Vagina (tissue), 2 donors: ENCODE measurements at places on chromosomes 5 and 9.
A peak's percentile ranks its signal among the peaks of the same experiment; 100 is the strongest.

DNA sequence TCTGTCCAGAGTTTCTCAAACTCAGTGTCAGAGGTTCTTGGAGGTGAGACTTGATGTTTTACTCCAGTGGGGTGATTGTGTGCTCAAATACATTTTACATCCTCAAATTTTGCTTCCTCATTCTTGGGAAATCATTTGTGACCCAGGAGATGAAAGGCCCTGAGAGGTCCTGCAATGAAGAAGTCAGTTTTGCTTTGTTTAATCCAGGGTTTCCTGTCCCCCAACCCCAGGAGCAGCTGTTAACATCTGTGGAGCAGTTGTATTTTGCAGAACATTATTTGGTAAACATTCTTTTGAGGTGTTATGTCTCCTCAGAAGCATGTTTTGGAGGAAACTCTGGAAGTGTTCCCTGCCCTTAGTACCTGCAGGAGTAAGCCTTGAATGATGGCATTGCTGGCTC is 59.8 kb downstream of the DAB2IP start:
- DNase-seq, result no peak

DNA sequence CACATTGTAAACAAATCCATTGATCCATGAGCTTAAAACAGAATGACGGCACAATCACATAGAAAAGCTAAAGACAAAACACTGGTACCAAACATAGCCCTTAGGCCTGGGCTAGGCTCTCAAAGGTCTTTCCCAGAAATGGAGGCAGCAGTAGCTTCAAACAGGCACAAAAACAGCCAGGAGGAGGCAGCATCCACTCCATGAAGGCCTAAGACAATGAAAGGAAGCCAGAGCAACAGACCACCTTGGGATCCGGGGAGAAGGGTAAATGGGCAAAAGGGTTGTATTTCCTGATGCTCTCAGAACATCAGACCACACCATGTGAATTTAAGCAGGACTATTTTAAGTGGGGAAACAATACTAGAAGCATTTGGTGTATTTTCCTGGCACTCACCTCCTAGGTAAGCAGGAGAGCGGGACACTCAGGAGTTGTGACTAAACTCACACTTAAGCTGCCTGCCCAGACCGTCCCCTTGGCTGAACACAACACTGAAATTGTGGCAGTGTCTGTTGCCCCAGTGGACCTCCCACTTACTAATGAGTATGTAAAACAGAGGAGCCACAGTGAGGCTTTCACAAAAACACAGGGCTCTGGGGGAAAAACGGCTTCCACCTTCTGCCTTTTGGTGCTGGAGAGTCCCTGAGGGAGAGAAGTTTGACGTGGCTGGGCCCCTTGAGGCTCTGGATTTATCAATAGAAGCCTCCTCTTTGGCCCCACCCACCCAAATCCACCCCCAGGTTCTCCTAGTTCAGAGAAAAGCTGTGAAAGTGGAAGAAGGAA is 11.9 kb downstream of the GNPDA1 start:
- no peak for DNase-seq

- DNase-seq, result no peak
Observed at GRCh38 chr9:36164989-36165388, 4.2 kb upstream of the CCIN start.

DNA sequence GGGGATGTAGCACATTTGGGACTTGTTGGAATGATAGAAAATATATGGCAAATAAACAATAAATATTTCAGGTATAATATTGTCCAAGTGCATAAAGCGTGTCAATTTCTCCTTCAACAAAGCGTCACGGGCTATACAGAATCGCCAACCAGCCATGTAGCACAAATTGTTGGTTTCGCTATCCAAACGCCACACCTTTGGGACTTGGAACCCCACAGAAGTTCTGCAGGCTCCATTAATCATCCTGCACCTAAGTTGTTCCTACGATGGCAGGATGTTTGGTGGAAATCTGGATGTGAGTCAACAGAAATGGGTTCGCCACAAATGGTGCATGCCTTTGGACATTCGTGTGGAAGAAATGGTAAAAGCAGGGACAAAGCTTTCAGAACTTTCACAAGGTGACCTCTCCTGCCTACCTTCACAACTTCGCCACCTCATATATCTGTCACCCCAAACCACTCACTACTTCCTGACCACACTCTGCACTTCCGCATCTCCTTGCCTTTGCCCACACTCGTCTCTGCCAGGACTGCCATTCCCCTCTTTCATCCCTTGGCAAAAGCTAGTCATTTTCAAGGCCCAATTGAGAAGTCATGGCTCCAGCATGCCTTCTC is 95.7 kb downstream of the LHFPL2 start:
- peak; percentile 64 for DNase-seq

DNA sequence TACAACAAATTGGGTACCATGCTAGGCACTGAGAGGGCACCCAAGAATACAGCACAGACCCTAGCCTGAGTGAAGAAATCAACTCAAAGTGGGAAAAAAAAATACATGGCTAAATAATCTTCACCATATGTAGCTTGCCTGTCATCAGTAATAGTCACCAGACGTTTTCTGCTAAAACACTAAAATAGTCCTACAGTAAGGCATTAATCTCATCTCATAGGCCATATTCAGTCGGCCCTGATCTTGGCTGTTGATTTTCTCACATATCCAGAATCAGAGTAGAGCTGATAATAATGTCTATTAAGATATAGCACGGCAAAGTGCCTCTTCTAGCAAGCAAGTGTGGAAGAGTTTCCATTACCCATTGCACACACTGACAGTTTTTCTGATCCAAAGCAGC is 322.1 kb upstream of the SLC30A5 start:
- DNase-seq, result no peak

DNA sequence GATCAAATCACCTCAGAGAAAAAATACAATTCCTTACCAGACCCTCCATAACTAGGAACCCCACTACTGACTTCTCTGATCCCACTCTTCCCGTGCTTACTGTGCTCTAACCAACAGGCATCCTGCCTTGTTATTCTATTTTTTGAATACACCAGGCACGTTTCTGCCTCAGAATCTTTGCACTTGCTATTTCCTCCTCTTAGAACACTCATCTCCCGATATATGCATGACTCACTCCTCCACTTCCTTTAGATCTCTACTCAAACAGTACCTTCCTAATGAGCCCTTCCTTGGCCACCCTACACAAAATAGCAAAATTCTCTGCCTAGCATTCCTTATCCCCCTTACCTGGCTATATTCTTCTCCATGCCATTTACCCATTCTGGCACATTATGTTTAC is 43.9 kb downstream of the MAPKAP1 start:
- no peak for DNase-seq

GRCh38 chr5:159241946-159242552 is 21.0 kb upstream of the UBLCP1 start:
- no peak for DNase-seq

- DNase-seq, result no peak
Observed at GRCh38 chr9:114117996-114118830, 19.1 kb upstream of the KIF12 start.

- no peak for DNase-seq
Observed at GRCh38 chr5:5494489-5495402, 72.3 kb downstream of the ICE1 start.

- no peak for DNase-seq
Observed at GRCh38 chr5:31664566-31664965, 25.6 kb downstream of the PDZD2 start.

DNA sequence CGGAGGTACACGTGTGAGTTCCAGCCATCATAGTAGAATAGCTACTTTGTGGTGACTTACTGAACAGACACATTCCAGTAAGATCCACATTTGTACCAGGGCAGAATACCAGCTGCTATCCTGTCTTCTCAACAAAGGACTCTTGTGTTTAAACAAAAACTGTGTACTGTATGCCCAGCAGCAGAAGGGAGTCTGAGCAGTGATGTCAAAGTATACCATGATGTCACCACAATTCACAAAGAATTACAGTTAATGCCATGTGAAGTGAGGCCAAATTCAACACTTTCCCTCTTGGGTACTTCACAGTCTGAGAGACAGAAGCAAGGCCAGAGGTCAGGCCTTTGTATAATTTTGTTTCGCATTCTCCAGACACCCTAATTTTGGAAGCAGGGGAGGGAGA is 137.0 kb downstream of the ADAMTSL1 start:
- no peak for DNase-seq

- no peak for DNase-seq
Observed at GRCh38 chr9:114621975-114622609, 11.0 kb downstream of the TMEM268 start.

DNA sequence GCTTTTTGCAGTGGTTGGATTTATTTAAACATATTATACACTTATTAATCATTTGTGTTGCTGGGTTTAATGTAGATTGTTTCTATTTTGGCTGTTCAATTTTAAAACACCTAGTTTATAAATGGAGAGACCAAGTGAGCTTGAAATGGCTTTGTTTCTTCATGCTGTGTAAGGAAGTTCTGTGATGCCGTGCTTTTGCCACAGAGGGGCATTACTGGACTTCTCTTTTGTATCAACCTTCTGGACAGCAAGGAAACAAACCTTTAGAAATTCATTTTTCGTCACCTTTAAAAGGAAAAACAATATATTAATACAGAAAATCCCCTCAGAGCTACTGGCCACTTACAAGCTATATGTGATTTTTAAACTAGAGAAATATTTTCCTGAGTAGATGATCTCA is 81.9 kb downstream of the DMRTA1 start:
- no peak for DNase-seq

GRCh38 chr9:137315581-137316011 is 13.5 kb upstream of the NRARP start:
- DNase-seq, result no peak

DNA sequence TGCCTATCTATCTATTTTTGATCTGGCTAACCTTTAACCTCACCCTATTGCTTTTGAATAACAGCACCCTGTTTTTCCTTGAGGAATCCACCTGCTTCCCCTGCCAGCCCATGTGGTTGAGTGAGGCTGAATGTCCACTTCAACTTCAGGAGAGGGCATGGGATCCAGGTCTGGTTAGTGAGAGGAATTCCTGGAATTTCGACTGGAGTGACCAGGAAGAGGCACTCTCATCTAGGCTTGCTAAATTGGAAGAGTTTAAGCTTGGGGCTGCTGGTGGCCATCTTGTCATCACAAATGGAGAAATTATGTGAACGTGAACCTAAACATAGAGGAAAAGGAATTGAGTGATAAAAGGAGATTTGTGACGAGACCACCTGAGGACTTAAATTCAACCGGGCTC is 322.1 kb downstream of the OSTF1 start:
- no peak for DNase-seq

GRCh38 chr5:80697100-80697499 is 42.3 kb upstream of the DHFR start:
- no peak for DNase-seq

DNA sequence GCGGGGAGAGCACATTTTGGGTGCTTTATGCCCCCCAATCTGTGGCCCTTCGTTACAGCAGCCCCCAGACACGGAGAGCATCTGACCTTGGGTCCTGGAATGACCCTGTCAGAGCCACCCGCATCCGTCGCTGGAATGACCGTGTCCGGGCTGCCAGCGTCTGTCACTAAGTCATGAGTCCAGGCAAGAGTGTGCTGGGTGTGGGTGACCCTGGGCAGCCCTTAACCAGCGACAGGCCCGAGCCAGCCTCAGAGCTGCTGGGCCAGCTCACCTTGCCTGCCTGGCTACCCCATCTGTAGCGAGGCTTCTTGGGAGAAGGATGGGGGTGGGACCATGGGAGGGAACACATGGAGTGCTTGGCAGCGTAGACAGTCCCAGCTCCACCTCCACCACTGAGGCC is 46.8 kb upstream of the NOTCH1 start:
- DNase-seq, result no peak

- no peak for DNase-seq
Observed at GRCh38 chr9:99505936-99506335, 283.9 kb downstream of the SEC61B start.

DNA sequence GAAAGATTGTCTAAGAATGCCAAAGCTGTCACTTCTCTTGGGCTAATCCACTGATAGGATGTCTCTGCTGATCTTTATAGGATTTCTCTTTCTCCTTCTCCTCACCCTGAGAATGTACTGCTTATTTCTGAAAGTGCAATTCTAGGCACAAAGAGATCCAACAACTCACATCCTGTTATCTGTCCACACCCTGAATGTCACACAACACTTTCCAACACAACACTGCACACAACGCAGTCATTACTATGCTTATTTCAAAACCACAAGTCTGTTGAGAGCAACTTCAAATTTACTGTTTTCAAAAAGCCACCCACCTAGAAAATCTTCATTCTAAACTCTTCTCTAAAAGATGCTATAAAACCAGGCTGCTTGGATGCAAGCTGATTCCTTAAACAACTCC is 215.0 kb downstream of the ROR2 start:
- no peak for DNase-seq

DNA sequence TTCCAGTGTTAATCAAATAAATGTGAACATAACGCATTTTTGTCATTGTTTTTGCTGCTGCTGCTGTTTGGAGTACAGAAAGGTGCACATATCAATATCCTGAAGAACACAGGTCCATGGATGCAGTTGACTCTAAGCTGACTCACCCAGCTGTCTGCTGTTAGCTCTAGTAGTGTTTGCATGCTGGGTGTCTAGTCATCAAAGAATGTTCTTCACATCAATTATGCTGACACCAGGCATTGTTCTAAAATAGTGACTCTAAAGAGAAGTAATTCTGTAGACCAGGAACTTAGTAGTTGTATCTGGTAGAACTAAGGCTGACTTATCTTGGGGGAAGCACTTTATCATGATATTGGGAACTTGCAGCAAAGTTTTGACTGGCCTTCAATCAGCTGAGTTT is 55.7 kb upstream of the DPYSL3 start:
- DNase-seq, result no peak
